Epithelial cell of proximal tubule (primary cell): ENCODE measurements at places on chromosomes 1 and 21.

DNA sequence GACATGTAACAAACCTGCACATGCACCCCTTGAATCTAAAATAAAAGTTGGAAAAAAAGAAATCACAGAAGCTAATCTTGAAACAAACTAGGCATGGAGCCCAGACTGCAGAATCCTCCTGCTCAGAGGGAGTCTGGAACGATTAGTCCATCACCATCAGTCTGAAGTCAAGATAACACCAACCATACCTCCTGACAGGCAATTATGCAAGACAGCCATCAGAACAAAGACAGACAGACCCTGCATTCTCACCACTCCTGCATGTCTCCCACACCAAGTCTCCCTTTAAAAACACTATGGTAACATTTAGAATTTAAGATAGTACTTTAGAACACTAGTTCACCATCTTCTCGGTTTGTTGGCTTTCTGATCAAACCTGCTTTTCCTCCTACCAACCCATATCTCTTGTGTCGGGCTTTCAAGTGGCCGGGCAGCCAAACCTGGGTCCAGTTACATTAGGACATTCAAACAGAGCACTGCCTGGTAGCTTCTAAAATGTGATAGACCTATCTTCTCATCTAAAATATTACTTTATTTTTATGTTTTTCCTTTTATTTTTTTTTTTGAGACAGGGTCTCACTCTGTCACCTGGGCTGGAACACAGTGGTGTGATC is 10.1 kb downstream of the YARS1 start:
- no peak for DNase-seq

- no peak for DNase-seq
Measured at GRCh38 chr1:37317870-37318467, 156.4 kb upstream of the ZC3H12A start.

- DNase-seq: no peak
Measured at GRCh38 chr1:215631040-215631439, 63.9 kb downstream of the KCTD3 start.

DNA sequence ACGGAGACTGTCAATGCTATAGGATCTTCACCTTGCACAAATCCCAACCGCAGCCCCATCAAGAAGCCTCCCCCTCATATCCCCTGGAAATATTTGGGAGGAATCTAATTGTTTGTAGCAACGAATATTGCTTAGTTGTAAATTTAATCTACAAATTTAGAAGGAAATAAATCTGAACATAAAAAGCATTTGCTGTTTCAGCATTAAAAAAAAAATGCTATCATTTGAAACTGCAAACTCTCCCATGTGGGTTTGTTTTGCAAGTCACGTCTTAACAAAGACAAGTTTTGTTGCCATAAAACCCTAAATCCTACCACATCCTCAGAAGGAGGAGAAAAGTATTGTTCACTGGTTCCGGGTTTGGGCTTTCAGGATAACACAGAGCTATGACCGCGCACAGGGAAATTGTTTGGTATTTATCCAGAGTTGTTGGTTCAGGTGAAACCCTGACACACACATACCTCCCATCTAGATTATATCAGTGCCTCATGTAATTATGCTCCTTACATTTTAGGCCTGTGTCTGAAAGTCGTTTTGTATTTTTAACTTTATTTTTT is 279.6 kb downstream of the TM2D1 start:
- DNase-seq: no peak

DNA sequence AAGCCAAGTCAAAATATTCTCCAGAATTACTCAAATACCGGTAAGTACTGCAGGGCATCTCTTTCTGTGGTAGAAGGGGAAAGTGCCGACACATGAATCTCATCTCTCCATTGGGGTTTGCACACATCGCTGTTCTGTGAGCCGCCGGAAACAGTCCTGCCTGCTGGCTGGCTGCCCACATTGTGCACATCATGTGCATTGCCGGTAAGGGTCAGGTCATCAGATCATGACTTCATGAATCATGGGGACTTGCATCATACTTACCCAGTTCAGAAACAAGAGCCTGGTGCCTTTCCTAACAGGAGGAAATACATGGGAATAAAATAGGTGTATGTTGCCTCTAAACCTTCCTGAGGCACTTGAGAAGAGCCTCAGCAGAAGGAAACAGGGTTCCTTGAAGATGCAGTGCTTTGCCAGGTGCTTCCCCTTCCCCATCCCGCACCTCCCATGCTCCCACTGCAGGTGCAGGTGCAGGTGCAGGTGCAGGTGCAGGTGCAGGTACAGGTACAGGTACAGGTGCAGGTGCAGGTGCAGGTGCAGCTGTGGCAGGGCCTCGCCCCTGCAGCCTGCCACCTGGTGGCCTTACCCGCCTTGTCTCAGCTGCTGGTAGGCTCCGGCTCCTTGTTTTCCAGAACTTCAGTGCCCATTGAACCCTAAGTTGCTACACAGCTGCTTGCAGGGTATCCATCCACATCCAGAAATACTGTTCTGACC is 26.5 kb downstream of the GPR137B start:
- DNase-seq: peak; percentile 93
